Fibroblast of pulmonary artery (primary cell): ENCODE measurements at places on chromosomes 4 and X.
A peak's percentile ranks its signal among the peaks of the same experiment; 100 is the strongest.

- no peak for DNase-seq
These were observed 13.6 kb upstream of the KIT start for GRCh38 chr4:54643958-54644751.

- DNase-seq = peak; percentile 56
These were observed 33.1 kb upstream of the ANXA10 start for GRCh38 chr4:168059251-168059650.

DNA sequence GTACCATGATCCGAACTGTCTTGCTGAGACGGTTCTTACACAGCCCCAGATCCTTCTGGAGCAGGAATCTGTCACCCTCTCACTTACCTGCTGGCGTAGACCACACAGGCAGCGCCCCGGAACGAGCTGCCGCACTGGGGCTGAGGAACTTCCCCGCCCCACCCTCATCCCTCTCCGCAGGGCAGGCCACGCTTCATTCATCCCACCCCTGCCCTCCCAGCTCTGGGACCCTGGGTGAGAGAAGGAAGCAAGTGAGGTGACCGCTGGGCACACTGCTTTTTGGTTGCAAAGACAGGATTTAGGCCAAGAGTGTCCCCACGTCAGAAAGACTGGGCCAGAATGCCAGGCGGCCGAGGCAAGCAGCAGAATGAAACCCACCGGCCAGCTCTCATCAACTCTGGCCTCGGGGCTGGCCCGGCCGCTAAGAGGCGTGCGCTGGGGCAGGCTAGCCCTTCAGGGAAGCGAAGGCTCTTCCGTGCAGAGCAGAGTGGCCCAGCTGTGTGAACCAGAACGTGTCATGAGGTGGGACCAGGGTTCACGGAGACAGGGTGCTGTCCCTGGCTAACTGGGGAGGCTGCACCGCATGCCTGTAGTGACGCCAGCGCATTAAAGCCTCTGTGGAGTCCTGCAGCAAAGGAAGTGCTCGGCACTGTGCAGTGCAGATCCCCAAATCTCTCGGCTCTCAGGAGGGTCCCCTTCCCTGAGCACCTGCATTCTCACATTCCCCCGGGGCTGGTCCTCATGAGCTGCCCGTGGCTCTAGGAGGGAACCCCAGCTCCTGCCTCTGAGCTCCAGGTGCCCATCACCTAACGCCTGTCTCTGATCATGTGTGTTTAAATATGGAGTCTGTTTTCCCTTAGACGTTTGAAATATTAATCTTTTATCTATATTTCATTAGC, 6.4 kb downstream of the LRPAP1 start:
- DNase-seq = no peak

GRCh38 chrX:40501164-40501855, 79.5 kb upstream of the ATP6AP2 start:
- DNase-seq = no peak

DNA sequence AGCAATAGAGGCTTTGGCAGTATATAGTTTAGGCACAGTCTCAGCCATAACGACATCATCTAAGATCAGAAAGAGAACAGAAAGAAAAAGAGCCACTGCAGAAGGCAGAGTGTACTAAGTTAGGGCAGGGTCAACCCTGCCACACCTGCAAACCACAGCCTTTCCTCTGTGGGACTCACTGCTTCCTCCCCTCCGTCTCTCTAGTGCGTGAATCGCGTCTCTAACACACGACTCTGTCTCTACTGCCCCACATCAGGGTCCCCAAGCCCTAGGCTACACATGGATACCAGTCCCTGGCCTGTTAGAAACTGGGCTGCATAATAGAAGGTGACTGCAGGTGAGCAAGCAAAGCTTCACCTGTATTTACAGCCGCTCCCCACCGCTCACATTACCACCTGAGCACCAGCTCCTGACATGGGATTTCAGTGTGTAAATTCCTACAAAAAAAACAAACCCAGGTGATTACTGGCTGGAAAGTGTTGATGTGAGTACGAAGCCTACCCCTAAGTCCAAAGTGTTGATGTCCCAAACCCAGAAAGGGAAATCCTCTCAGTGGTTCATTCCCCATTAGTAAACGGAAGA, 128.9 kb downstream of the PRKX start:
- DNase-seq = no peak

- peak; percentile 8 for DNase-seq
These were observed 54.4 kb downstream of the CBR4 start for GRCh38 chr4:168955674-168956073.

DNA sequence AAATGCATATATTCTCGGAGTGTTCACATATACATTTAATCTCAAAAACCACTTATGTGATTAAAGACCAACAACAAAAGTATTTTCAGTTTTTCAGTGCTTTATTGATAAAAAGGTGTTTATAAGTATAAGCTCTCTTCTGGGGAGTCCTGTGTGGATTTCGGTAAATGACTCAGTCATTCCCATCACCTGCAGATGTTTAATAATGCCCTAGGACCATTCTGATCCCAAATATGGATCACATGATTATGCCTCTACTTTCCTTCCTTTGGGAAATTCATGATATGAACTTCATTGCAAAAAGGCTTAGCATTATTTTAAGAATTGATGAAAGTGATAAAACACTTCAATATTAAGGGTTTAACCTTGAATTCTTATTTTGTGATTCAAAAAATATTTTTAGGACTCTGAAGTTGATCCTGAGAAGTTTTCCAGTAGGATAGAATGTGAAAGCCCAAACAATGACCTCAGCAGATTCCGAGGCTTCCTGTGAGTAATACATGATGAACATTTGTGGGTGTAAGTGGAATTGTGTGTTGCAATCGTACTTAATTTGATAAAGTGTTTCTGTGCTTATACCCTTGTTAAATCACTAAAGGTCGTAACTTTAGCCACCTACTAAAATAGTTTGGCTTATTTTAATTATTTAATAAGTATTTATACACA, 40.2 kb downstream of the ATP10D start:
- DNase-seq = peak; percentile 97

DNA sequence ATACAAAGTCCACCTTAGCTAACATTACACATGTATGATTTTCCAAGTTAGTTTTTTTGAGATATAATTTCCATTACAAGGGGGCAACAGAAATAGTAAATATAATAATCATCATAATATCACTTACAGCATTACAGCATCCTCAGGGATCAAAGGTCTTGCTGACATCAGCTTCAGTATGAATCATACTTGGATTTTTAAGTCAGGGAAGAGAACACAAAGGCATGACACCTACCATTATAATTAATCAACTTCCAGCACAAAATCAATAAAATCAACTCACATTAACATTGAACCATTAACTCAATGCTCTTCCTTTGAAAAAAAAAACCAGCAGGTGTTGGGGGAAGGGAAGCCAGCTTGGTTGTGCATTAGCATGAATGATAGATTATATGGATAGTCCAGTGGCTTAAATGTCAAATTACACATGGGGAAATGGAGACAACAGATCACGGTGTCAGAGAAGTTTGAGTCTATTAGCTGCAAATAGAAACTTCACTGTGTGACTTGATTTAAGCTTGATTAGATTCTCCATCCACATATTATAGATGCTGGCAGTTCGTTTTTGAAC, 66.9 kb upstream of the CAPN6 start:
- no peak for DNase-seq
